ENCODE measurements at places on chromosomes 5 and 9. TPM values are rescaled to one million over a fixed set of nuclear protein-coding genes. Genes with fewer than 3 reads are reported as not detected.

The FAM78A gene
- 55.3 TPM for total RNA-seq

The DDX41 gene
- total RNA-seq: 138 TPM

The GPX8 gene
- total RNA-seq: not detected

The ACOT12 gene
- not detected for total RNA-seq

- DNase-seq: no peak
Measured at GRCh38 chr5:175548626-175549311, 70.4 kb downstream of the SFXN1 start.

DNA sequence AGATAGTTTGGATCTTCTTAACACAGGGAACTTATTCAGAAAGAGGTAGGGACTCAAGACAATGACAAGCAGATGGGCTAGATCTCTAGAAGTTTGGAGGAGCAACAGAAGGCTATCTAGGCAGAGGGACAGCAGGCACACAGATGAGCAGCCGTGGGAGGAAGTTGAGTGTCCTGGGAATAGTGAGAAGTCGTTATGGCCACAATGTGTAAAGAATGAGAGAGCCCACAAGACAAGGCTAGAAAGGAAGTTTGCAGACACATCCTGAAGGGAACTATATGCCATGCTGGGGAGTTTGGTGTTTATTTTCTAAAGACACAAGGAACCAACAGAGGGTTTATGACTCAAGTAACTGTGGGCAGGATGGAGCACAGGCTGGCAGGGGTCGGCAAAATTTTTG is 160.6 kb downstream of the PALM2AKAP2 start:
- DNase-seq: no peak

GRCh38 chr9:88694625-88695024 is 159.6 kb downstream of the NXNL2 start:
- no peak for DNase-seq

- DNase-seq: no peak
Measured at GRCh38 chr5:6675784-6676491, 37.3 kb upstream of the TENT4A start.

GRCh38 chr5:31630931-31631330 is 8.0 kb upstream of the PDZD2 start:
- no peak for DNase-seq

DNA sequence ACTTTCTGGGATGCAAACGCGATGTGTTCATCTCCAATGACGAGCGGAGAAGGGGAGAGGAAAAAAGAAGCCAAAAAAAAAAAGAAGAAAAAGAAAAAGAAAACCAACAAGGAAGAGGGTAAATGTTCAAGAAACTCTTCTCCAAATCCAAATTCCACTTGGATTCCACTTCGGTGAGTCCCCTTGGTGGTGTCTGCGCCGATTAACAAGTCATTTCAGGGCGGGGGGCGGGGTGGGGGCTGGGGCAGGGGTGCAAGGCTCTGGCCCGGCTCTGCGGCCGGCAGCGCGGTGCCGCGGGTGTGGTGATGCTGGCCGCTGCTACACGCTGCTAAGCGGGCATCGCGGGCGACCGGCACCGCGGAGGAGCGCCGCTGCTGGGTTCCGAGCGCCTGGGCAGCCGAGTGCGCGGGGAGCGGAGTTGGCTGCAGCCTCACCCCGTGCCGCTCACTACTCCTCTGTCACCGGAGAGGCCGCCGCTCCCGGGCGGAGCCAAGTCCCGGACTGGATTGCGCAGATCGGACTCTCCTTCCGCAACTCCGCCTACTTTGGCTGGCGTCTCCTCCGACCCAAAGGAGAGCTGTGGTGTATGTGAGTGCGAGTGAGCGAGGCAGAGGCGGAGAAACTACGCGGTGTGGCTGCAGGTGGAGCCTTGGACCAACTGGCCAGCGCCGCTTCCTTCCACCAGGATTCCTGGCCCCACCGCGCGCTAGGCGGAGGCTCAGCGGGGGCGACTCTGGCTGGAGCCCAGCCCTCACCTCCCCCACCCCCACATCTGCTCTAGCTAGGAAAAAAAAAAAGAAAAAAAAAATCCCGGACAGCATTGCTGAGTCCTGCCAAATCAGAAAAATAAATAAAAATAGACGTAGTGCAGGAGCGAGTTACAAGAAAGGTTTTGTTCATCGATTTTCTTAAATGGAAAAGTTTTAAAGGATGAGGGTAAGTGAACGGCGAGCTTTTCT is at the start of gene SEMA6A:
TSS of gene SEMA6A (minus strand) at position 457 of the 959 bp plus-strand sequence. CDS start 69,879 bp downstream, outside the sequence.
- peak; percentile 63 for DNase-seq

GRCh38 chr5:88925692-88926490 is 42.9 kb upstream of the MEF2C start:
- no peak for DNase-seq

- DNase-seq: no peak
Measured at GRCh38 chr9:18260521-18260920, 213.4 kb upstream of the ADAMTSL1 start.
